Fibroblast of pulmonary artery (primary cell): ENCODE measurements at places on chromosomes 3 and 15.

DNA sequence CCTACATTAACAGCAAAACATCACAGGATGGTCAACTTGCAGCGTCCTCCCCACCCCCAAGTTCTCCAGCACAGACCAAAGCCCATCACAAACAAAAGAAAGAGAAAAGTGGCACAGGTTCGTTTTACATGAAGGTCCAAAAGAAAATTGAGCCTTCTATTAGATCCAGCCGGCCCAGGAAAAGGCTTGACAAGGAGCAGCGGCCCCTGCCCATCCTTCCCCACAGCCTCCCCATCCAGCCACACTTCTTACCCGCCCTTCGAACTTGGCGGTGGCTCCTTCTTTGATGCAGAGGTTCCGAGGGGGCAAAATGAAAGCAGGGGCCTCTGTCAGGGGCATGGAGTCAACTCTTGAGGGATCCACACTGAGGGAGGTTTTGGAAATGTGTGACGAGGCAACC is 90.7 kb downstream of the MYLK start:
- no peak for DNase-seq

- DNase-seq, result no peak
Observed at GRCh38 chr3:46905213-46905560, 27.7 kb downstream of the PTH1R start.

GRCh38 chr3:111803123-111803593 is 55.9 kb upstream of the PHLDB2 start:
- DNase-seq, result peak; percentile 99

DNA sequence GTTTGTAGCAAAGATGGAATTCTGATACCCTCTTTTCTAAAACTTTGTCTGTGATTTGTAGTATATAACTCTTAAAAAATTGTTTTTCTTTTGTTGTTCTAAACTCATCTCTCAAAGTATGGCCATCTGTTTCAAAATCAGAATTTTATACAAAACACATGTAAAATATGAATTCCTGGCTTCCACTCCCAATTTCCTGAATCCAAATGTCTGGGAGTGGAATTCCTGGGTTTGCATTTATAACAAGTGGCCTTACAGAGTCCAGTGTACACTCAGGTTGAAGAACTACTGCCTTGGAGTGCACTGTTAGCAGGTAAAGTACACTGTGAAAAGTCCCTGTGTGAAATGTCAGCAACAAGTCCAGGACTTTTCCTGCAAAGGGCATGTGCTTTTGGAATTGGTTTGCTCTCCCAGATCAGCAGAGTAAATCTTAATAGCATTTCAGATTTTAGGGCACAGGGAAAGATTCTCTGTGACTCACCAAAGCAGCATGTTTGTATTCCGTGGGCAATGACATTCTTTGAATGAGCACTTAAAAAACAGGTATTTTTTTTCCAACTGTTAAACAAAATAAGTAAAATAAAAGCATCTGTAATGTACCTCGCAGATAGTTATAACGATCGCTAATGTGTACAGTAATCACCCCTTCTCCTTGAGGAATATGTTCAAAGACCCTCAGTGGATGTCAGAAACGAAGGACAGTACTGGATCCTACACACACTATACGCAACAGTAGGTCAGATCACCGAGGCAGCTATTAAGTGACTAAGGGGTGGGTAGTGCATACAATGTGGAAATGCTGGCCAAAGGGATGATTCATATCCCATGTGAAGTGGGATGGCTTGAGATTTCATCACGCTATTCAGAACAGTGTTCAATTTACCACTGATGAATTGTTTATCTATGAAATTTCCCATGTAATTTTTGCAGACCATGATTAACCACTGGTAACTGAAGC is 2.0 kb upstream of the CLDN16 start:
- peak; percentile 97 for DNase-seq

DNA sequence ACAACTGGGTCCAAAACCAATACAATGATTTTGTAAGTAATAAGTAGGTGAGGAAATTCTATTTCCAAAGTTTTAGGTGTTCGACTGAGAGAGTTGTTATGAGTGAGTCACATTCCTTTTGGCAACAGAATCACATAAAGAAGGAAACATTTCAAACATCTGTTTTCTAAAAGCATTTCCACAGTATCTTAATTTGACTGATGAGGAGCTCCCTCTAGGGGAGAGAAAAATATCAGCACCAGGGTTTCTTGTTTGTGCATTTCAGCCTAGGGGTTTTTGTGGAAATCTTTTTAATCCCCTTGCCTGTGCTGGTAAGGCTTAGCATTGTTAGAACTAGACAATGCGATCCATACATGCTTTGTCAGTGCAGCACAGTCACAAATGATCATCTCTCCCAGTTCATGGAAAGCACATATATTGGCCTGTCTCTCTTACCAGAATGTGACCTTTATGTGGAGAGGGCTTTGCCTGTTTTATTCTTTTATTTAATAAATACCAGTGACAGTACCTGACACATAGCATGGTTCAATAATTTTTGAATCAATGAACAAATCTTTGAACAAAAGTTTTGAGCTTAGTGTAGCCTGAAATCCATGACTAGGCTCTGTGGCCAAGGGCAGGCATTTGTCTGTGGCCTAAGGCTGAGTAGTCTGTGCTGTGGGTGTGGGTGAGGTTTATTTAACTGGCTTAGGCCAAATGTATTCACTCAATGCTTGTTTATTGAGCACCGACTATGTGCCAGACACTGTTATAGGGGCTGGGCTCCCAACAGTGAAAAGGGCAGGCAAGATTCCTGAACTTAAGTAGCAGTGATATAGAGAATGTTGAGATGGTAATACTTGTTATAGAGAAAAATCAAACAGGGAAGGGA is 21.1 kb upstream of the IQCF6 start:
- DNase-seq, result peak; percentile 86

DNA sequence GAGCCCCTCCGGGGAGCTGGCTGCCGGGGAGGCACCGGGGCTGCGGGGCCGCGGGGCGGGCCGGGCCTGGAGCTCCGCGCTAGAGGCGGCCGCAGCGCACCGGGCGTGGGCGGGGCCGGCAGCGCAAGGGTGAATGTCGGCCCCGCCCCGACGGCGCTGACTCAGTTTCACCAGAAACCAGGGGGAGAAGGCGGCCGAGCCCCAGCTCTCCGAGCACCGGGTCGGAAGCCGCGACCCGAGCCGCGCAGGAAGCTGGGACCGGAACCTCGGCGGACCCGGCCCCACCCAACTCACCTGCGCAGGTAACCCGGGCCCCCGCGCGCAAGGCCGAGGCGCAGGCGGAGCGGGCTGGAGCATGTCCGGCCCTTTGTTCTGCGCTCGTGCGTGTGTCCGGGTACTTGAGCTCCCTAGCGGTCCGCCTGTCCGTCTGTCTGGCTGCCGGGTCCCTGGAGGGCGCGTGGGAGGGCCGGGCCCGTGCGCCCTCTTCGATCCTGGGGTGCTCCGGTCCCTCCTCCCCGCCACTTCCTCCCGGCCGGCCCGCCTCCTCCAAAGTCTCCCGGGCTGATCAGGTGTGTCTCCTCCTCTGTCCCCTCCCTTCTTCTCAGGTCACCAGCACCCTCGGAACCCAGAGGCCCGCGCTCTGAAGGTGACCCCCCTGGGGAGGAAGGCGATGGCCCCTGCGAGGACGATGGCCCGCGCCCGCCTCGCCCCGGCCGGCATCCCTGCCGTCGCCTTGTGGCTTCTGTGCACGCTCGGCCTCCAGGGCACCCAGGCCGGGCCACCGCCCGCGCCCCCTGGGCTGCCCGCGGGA is at the start of gene SPINT1:
Gene SPINT1 (plus strand): TSS at position 164 of the 811 bp plus-strand sequence. CDS start 507 bp downstream, at position 671.
- no peak for DNase-seq

- peak; percentile 94 for DNase-seq
Observed at GRCh38 chr3:50333744-50334328, 5.8 kb upstream of the TUSC2 start.

DNA sequence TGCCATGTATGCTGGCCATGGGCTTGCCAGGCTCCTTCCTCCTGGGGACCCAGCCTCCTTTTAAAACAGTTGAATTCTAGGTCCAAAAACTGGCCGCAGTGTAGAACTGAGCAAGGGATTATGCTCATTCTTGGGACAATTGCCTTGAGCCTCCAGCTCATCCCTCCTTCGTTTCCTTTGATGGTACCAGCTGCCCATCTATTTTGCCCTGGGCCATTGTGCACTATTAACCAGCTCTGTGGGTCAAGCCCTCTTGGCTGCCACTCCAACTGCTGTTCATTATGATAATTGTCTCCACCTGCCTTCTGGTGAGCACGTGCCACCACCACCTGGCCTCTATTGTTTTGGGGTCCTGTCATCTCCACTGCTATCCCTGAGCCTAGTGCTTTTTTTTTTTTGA is 75.8 kb upstream of the SYN2 start:
- DNase-seq, result no peak

DNA sequence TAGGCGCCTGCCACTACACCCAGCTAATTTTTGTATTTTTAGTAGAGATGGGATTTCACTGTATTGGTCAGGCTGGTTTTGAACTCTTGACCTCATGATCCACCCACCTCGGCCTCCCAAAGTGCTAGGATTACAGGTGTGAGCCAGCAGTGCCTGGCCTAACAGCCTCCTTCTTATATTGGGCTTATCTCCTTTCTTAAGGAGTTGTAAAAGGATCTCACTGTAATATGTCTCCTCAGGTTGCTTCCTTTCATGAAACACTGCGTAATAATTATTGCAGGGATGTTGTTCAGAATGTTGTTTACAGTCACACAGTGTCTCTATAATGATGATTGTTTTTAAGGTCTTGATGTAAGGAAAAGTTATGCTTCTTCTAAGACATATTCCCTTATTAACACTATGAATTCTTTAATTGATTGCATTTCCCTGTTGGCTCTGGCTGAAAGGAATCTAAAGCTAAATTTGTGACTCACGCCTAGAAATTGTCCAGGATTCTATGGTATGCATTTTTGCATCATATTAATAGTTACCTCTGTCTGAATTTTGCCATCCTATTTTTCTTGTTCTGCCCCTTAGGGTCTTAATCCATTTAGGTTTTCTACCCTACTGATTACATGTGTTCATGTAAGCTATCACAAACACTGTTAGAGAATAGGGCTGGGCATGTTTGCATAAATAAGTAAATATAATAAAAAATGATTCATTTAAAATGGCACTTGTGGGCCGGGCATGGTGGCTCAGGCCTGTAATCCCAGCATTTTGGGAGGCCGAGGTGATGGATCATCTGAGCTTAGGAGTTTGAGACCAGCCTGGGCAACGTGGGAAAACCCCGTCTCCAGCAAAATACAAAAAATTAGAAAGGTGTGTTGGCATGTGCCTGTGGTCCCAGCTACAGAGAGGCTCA is 24.5 kb upstream of the RNF111 start:
- DNase-seq, result no peak

DNA sequence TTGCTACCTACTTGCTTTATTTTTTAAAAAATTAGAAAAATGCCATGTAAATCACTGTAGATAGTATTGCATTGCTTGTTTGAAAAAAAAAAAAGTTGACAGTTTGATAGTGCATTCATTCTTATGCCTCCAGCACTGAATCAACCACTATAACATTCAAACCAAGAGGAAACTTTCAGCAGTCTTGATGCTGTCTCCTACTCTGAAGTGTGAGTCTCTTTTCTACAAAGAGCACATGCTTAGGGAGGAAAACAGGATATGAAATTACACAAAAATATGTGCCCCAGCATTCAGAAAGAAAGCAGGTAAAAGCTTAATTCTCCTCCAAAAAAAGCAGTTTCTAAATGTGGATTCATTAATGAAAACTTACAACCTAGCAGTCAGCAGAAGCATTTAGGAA is 78.3 kb downstream of the ZBTB20 start:
- peak; percentile 22 for DNase-seq

DNA sequence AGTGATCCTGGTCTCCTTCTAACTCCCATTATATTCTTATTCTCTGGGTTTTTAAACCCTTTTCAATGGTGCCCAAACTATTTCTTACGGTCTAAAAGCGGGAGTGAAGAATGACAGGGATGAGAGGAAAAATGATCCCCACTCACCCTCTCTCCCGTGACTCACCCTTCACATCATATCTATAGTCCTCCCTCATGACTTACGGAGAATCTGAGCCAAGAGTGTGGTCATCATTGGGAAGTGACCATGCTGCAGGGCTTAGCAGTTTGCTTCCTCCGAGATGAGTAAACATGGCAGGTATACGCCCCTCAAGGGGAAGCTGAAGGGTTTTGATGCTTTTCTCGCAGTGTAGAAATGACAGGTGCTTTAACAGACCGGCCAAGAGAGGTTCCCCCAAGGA is 274.0 kb downstream of the RYR3 start:
- DNase-seq, result peak; percentile 75

GRCh38 chr15:22954798-22955543 is 25.2 kb downstream of the CYFIP1 start:
- DNase-seq, result no peak

GRCh38 chr3:52715714-52716305 is 9.9 kb downstream of the SPCS1 start:
- DNase-seq, result no peak

GRCh38 chr3:140442621-140443020 is 235.2 kb upstream of the TRIM42 start:
- DNase-seq, result no peak

DNA sequence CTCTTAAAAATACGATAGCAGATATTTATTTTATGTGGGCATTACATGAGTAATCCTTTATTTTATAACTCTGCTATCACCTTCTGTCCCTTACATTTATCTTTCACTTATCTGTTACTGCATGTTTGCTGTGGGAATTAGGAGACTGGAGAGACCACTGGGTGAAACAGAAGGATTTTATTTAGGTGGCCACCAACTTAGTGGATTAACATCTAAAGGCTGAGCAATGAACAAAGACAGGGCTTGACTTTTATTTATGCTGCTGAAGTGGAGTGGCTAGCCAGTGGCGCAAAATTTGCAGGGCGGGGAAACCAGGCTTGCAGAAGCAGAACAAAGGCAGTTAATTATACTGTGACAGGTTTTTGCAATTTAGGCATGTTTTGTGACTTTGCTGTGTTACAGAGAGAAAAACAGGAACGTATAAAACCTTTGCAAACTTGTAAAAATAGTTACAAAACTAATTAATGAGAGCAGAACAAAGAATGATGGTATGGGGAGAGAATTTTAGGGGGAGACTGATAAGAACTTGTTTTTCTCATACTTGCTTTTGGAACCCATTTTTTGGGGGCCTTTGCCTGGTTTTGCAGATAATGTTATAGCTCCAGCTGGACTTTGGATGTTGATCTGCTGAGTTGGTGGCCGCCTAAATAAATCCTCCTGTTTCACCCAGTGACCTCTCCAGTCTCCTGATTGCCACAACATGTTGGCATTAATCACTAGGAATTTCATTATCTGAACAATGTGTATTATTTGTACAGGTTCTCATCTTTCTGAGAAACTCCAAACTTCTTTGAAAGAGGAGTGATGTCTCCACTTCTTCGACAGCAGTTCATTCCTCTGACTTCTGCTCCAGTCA is 18.0 kb downstream of the KLHL24 start:
- DNase-seq, result peak; percentile 20

- DNase-seq, result no peak
Observed at GRCh38 chr3:63338351-63338750, 60.2 kb downstream of the SYNPR start.

DNA sequence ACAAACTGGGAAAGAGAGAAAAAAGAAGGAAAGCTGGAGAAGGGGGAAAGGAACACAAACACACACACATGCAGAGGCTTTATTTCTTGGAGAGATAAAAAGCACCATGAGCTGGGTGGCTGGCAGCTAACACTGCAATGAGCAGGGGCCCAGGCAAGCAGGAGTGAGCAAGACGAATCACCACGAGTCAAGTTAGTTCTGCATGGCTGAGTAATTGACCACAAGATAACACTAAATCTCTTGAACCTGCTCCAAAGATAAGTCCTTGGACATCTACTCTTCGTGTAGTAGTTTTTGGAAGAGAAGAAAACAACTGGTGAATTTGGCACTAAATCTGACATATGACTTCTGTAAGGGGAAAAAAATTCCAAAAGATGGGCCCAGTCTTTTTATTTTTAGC is 100.9 kb downstream of the MYO5A start:
- peak; percentile 74 for DNase-seq

GRCh38 chr3:141960731-141961130 is 84.3 kb downstream of the ATP1B3 start:
- peak; percentile 51 for DNase-seq

- peak; percentile 84 for DNase-seq
Observed at GRCh38 chr3:171375666-171376595, 84.3 kb downstream of the TNIK start.
